ENCODE measurements at places on chromosomes 7 and 10. TPM values are rescaled to one million over a fixed set of nuclear protein-coding genes. Genes with fewer than 3 reads are reported as not detected.

ZMIZ1 gene
- total RNA-seq: 29.2 TPM

CHRM2 gene
- not detected for total RNA-seq

ABLIM1 gene
- 119 TPM for total RNA-seq

PIP gene
- total RNA-seq: not detected

HMX2 gene
- total RNA-seq: 0.43 TPM

SKIDA1 gene
- total RNA-seq: 0.21 TPM

DNA sequence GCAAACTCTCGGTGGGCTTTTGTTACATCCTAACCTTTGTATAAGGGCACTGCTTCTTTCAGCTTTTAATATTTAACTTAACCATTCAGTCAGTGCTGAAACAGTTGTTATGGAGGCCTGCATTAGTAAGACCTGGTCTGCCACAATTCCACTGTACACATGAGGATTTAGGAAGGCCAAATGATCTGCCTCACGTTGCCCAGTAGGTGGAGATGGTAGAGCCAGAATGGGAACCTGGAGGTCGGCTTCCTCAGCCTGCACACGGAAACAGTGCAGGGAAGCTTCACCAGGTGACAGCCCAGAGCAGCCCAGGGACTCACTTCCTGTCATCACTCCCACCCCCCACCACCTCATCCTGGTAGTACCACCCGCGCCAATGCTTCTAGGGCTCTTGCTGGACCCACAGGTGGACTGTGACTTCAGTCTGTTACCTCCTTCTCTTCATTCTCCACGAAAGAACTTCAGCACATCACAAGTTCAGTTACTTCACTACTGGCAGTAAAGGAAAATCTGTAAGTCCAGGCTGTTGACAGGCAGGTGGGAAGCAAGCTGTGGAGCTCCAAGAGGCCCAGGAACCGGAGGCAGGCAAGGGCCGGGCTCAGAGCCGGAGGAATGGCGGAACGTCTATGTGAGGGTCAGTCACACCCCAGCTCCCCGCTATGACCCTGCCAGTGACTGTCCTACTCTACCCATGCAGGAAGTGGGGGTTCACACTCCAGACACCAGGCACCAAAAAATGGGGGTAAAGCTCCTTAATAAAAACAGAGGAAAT is 480.3 kb upstream of the C7orf33 start:
- no peak for DNase-seq
- no peak overlapping the region for H3K27ac ChIP-seq
- H3K4me3 ChIP-seq: no peak overlapping the region
- H3K36me3 ChIP-seq: no peaks in the 10 kb centered on the region

GRCh38 chr10:62589689-62590088 is 214.8 kb upstream of the ADO start:
- H3K4me3 ChIP-seq: no peak overlapping the region
- H3K27ac ChIP-seq: no peak overlapping the region
- H3K36me3 ChIP-seq: no peaks in the 10 kb centered on the region
- H3K4me1 ChIP-seq: peaks cover 2% of the 10 kb centered on the region
- no peak for DNase-seq

GRCh38 chr10:114042895-114043531 is 653 bp upstream of the ADRB1 start:
- peaks cover 65% of the 10 kb centered on the region for H3K27me3 ChIP-seq
- H3K4me1 ChIP-seq: peaks cover 14% of the 10 kb centered on the region
- no peaks in the 10 kb centered on the region for H3K36me3 ChIP-seq
- peak overlapping the region; percentile 55 for H3K4me3 ChIP-seq

- H3K27ac ChIP-seq: no peak overlapping the region
- DNase-seq: no peak
- H3K36me3 ChIP-seq: no peaks in the 10 kb centered on the region
Observed at GRCh38 chr7:142356166-142356565, 98.3 kb upstream of the PRSS58 start.

DNA sequence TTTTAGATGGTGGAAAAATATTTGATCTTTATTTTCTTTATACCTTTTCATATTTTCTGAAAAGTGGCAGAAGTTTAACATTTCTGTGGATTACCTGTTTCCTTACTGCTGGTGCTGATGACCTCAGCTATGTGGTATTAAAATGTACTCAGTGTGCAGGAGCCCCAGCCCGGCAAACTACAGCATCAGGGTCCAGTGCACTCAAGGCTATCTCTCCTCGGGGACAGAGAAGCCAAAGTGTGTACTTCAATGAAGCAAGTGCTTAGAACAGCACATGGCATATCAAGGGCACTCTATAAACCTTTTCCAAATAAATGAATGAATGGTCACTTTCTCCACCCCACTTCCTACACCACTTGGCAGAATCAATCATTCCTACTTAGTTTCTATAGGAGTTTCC is 111.8 kb downstream of the HIP1 start:
- no peak overlapping the region for H3K4me3 ChIP-seq
- no peaks in the 10 kb centered on the region for H3K27me3 ChIP-seq
- peaks cover 6% of the 10 kb centered on the region for H3K36me3 ChIP-seq
- DNase-seq: no peak
- H3K27ac ChIP-seq: no peak overlapping the region

DNA sequence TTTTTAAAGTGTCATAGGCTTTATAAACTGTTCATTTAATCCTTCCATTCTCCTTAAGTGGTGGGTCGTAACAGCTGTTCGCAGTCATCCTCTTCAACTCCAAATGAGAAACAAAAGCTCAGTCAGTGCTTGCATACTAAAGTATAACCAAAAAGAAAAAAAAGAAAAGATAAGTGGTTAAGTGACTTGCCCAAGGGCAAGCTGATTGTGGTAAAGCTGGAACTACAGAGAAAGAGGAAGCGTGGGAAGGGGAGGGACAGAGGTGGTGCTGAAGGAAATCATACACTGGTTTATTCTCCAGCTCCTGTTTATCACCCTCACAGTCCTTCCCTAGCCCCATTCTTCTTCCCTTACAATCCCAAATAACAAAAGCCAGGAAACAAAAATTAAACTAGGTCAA is 29.6 kb downstream of the IDE start:
- no peaks in the 10 kb centered on the region for H3K36me3 ChIP-seq
- peaks cover 31% of the 10 kb centered on the region for H3K4me1 ChIP-seq
- no peak overlapping the region for H3K4me3 ChIP-seq

DNA sequence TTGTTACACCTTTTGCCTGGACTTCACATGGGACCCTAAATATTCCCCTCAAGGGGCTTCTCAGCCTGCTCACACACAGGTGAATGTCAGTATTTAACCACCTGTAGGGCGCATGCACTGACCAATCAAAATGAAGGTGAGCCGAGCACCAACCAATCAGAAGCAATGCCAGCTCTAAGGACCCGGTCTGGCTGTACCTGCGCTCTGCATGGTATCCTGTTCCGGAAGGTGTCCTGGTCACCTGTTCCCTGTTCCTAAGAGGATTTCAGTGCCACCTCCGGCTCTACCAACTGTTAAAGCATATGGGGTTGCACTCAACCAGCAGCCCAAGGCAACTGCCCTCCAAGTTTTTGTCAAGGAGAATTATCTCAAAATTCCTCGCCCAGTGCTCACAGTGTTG is 18.4 kb upstream of the CALN1 start:
- H3K36me3 ChIP-seq: no peaks in the 10 kb centered on the region
- H3K4me3 ChIP-seq: no peak overlapping the region
- H3K27me3 ChIP-seq: no peaks in the 10 kb centered on the region
- H3K27ac ChIP-seq: no peak overlapping the region

- H3K36me3 ChIP-seq: peaks cover 7% of the 10 kb centered on the region
- H3K27ac ChIP-seq: no peak overlapping the region
- H3K4me3 ChIP-seq: no peak overlapping the region
- DNase-seq: no peak
- no peaks in the 10 kb centered on the region for H3K27me3 ChIP-seq
Observed at GRCh38 chr7:92460109-92460508, 12.8 kb downstream of the GATAD1 start.

- peak; percentile 31 for DNase-seq
- H3K4me1 ChIP-seq: peaks cover 5% of the 10 kb centered on the region
- peak overlapping the region; percentile 82 for H3K4me3 ChIP-seq
- peak overlapping the region; percentile 74 for H3K27ac ChIP-seq
- no peaks in the 10 kb centered on the region for H3K27me3 ChIP-seq
- H3K36me3 ChIP-seq: peaks cover 15% of the 10 kb centered on the region
Observed at GRCh38 chr10:103660364-103661197, 167.1 kb downstream of the NEURL1 start.

DNA sequence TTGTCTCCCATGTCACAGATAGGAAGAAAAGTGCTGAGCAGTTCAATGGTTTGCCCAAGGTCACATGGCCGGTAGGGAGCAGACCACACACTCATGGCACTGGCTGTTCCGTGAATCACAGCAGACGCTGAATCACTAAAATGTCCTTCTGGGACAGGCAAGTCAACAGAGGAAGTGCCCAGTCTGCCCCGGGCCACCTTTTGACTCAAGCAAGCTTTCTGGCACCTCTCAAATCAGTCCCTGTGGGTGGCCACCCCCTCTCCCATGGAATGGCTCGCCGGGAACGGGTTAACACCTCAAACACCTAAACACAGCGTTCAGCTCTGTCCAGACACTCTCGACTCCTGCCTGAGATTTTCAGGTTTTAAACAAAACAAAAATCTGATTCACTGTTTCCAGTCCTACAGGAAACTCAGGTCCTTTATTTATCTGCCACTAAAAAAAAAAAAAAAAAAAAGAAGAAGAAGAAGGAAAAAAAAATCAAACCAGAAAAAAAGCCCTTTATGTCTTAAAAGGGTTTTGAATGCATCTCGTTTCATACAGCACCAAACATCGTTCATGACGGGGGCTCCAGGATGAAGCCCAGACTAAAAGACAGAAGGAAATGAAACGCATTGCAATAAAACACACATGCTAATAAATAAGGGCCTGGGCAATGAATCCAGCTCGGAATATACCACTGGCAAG is 15.5 kb downstream of the CARD11 start:
- peak; percentile 89 for DNase-seq
- peak overlapping the region; percentile 96 for H3K27ac ChIP-seq
- H3K36me3 ChIP-seq: peaks cover 61% of the 10 kb centered on the region
- H3K4me1 ChIP-seq: peaks cover 51% of the 10 kb centered on the region

DNA sequence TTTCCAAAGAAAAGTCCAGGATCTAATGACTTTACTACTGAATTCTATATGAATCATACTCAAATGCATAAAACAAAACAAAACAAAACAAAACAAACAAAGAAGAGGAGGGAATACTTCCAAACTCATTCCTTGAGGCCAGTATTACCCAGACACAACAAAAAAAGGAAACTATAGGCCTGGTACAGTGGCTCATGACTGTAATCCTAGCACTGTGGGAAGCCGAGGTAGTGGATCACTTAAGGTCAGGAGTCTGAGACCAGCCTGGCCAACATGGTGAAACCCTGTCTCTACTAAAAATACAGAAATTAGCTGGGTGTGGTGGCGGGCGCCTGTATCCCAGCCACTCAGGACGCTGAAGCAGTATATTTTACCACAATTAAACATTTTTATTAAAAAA is 114.6 kb downstream of the NRBF2 start:
- H3K36me3 ChIP-seq: peaks cover 23% of the 10 kb centered on the region
- no peak for DNase-seq
- no peak overlapping the region for H3K4me3 ChIP-seq
- no peak overlapping the region for H3K27ac ChIP-seq
- peaks cover 47% of the 10 kb centered on the region for H3K4me1 ChIP-seq

- peak; percentile 66 for DNase-seq
- no peaks in the 10 kb centered on the region for H3K27me3 ChIP-seq
- no peak overlapping the region for H3K4me3 ChIP-seq
- H3K36me3 ChIP-seq: no peaks in the 10 kb centered on the region
- no peak overlapping the region for H3K27ac ChIP-seq
Observed at GRCh38 chr10:14032406-14032998, 298.2 kb downstream of the FRMD4A start.

GRCh38 chr10:69319841-69320316 is 41.6 kb downstream of the HK1 start:
- H3K4me1 ChIP-seq: peaks cover 62% of the 10 kb centered on the region
- H3K27me3 ChIP-seq: no peaks in the 10 kb centered on the region
- H3K4me3 ChIP-seq: peak overlapping the region; percentile 99
- peaks cover 20% of the 10 kb centered on the region for H3K36me3 ChIP-seq
- DNase-seq: no peak
- peak overlapping the region; percentile 97 for H3K27ac ChIP-seq

DNA sequence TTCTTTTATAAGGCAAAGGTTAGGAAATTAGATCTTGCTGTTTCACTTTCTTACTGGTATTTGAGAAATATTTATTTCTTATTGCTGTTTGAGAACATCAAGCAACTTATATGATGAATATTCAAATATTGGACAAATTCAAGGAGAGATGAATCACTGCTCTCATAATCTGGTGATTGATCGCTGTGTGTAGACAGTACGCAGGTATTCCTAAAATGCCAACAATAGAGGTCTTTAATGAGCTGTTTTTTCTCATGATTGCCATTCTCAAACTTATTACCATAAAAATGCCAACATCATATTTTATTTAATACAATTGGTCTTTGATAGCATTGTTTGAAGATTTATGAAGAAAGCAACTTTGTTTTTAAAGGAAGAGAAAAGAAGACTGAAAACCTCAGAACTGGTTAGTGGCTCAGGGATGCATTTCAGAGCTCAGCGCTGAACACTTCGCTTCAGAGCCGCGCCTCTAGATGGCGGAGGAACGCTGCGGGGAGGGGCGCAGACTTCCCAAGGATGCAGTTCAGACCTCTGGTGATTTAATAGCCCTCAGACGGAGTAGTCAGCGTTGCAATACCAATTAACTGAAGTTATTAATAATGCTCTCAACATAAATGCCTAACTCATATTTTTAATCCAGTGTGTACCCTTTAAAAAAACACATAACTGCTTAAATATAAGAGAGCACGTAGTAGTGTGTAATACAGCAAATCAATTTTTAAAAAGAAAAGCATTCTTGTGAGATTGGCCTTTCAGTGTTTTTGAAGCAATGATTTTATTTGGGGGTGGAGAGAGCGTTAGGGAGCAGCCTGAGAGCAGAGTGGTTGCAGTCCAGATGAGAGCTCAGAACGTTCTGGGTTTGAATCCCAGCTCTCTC is 38.5 kb upstream of the STEAP4 start:
- H3K4me1 ChIP-seq: no peaks in the 10 kb centered on the region
- DNase-seq: peak; percentile 27
- H3K4me3 ChIP-seq: no peak overlapping the region
- H3K27ac ChIP-seq: no peak overlapping the region
- H3K27me3 ChIP-seq: peaks cover 3% of the 10 kb centered on the region

- H3K4me3 ChIP-seq: no peak overlapping the region
- H3K4me1 ChIP-seq: no peaks in the 10 kb centered on the region
- H3K27me3 ChIP-seq: peaks cover 3% of the 10 kb centered on the region
- no peaks in the 10 kb centered on the region for H3K36me3 ChIP-seq
- no peak overlapping the region for H3K27ac ChIP-seq
- no peak for DNase-seq
Observed at GRCh38 chr7:3446786-3447185, 145.7 kb downstream of the SDK1 start.
